Articular chondrocyte of knee joint (primary cell): ENCODE measurements at places on chromosomes 5 and 9. TPM values are rescaled to one million over a fixed set of nuclear protein-coding genes. Genes with fewer than 3 reads are reported as not detected.

OSMR gene
- total RNA-seq = 145 and 202 TPM in 2 replicates

COL23A1 gene
- total RNA-seq = under 0.01 TPM in 1 of 2 replicates, not detected in the other

HACD4 gene
- total RNA-seq = 13.3 and 17.2 TPM in 2 replicates

GABRA1 gene
- total RNA-seq = not detected in 2 replicates

C1QTNF3 gene
- total RNA-seq = 2.9 and 3.2 TPM in 2 replicates

SLC45A2 gene
- 0.11 and 0.13 TPM in 2 replicates for total RNA-seq

OBP2B gene
- total RNA-seq = not detected in 2 replicates

ARL10 gene
- total RNA-seq = 8.5 and 9.1 TPM in 2 replicates

N4BP3 gene
- 0.26 and 0.32 TPM in 2 replicates for total RNA-seq

CACFD1 gene
- total RNA-seq = 6.6 and 7.3 TPM in 2 replicates

MCTP1 gene
- 0.39 and 0.86 TPM in 2 replicates for total RNA-seq

OGN gene
- 222 and 267 TPM in 2 replicates for total RNA-seq

PGM5 gene
- total RNA-seq = 0.91 and 4.9 TPM in 2 replicates

PCA3 gene
- 0.65 TPM in 2 replicates for total RNA-seq

CATSPER3 gene
- 0.13 and 0.32 TPM in 2 replicates for total RNA-seq

PRSS3 gene
- total RNA-seq = 0.32 and 0.39 TPM in 2 replicates

DMRT3 gene
- total RNA-seq = not detected in 2 replicates

ZFP37 gene
- 4.4 and 6.8 TPM in 2 replicates for total RNA-seq

PRDM9 gene
- total RNA-seq = not detected in 2 replicates

CCNO gene
- total RNA-seq = 1.8 and 2.0 TPM in 2 replicates

PCDHGA3 gene
- total RNA-seq = 3.7 and 6.2 TPM in 2 replicates

MORN5 gene
- total RNA-seq = 0.65 TPM in 1 of 2 replicates, not detected in the other

GLDC gene
- total RNA-seq = 0.13 and 0.22 TPM in 2 replicates

HAVCR1 gene
- 0.11 TPM in 1 of 2 replicates, not detected in the other for total RNA-seq

SV2C gene
- total RNA-seq = not detected in 2 replicates

ADAMTS6 gene
- 113 and 165 TPM in 2 replicates for total RNA-seq

ACTBL2 gene
- not detected in 2 replicates for total RNA-seq

LCN6 gene
- total RNA-seq = not detected in 2 replicates

DIRAS2 gene
- under 0.01 TPM in 1 of 2 replicates, not detected in the other for total RNA-seq

C5 gene
- 10.2 and 12.0 TPM in 2 replicates for total RNA-seq

GTF2H2 gene
- 38.0 and 54.4 TPM in 2 replicates for total RNA-seq

MARVELD2 gene
- 3.8 and 4.1 TPM in 2 replicates for total RNA-seq

ENHO gene
- 0.32 and 0.39 TPM in 2 replicates for total RNA-seq

CARTPT gene
- not detected in 2 replicates for total RNA-seq

NSG2 gene
- total RNA-seq = not detected in 2 replicates

CAPSL gene
- total RNA-seq = 0.26 and 1.2 TPM in 2 replicates

SHISAL2B gene
- not detected in 2 replicates for total RNA-seq

RC3H2 gene
- total RNA-seq = 49.1 and 54.8 TPM in 2 replicates

ARL14EPL gene
- total RNA-seq = 0.11 and 0.13 TPM in 2 replicates
